Left colon (tissue), 2 donors: ENCODE measurements at places on chromosomes 2 and 18. TPM values are rescaled to one million over a fixed set of nuclear protein-coding genes. Genes with fewer than 3 reads are reported as not detected.

RFX8 gene
- not detected for total RNA-seq

CRYGC gene
- total RNA-seq: not detected

B3GNT7 gene
- total RNA-seq: 110 TPM

PKDCC gene
- 74.0 TPM for total RNA-seq

DNA sequence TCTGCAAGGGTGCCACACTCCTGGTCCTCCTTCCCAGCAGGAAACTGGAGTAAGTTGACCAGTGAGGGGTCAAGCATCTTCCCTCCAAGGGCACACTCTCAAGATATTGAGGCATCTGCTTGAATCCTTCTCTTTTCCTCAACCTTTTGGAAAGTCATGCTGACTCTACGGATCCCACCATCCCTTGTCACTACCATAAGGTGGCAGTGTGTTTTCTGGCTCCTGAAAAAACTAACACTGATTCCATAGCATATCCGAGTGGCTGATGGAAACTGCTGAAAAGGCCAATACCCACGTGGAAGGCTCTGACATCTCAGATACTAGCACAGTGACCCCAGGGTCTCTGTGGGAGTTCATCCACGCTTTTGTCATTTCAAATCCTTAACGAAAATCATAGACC lies 37.1 kb downstream of the GPR45 start:
- no peak for DNase-seq

GRCh38 chr2:14401873-14402272 lies 230.6 kb upstream of the LRATD1 start:
- DNase-seq: no peak

- no peak for DNase-seq
Measured at GRCh38 chr2:137232076-137232475, 466.7 kb downstream of the THSD7B start.

- DNase-seq: no peak
Measured at GRCh38 chr2:66447677-66448076, 12.8 kb downstream of the MEIS1 start.

GRCh38 chr2:144253743-144254142 lies 266.2 kb downstream of the ZEB2 start:
- no peak for DNase-seq

DNA sequence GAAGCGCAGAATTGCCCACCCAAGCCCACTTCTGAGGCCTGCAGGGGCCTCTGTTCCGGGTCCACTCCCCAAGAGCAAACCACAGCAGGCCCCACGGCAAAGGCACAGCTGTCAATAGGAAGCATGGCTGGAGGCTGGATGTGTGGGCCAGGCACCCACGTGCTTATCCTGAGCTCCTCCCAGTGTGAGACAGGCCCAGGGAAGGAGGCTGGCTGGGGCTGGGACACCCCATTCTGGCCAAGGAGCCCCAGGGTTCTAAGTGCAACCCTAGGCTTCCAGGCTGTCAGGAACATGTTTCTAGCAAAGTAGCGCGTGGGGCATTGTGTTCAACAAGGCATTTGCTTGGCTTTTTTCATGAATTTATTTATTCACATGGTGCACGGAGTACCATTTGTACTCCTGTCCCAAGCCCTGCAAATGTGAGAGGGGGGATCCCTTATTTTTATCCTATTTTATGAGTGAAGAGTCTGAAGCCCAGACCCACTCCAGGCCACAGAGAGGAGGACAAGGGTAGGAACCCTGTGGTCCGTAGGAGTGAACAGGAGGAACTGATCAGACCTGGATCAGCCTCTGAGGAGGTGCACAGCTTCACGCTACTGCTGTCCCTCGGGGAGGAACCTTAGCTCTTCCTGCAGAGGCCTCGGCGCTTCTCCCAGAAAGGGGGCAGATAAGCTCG lies 6.1 kb upstream of the RAB17 start:
- no peak for DNase-seq

DNA sequence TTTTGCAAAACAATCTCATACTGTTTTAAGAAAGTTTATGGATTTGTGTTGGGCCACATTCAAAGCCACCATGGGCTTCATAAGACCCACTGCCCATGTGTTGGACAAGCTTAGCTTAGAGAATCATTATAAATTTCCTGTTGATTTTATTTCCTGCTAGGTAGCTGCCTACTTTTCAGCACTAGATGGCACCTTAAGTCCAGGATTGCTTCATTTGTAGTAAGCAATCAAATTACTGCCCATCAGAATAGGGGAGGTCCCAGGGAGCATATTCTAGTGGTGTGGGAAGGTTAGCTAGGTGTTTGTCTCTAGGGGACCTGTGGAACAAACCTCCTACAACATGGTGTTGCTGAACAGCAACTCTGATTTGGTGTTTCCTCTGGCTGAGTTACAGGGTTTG lies 11.0 kb upstream of the DCDC2C start:
- no peak for DNase-seq

DNA sequence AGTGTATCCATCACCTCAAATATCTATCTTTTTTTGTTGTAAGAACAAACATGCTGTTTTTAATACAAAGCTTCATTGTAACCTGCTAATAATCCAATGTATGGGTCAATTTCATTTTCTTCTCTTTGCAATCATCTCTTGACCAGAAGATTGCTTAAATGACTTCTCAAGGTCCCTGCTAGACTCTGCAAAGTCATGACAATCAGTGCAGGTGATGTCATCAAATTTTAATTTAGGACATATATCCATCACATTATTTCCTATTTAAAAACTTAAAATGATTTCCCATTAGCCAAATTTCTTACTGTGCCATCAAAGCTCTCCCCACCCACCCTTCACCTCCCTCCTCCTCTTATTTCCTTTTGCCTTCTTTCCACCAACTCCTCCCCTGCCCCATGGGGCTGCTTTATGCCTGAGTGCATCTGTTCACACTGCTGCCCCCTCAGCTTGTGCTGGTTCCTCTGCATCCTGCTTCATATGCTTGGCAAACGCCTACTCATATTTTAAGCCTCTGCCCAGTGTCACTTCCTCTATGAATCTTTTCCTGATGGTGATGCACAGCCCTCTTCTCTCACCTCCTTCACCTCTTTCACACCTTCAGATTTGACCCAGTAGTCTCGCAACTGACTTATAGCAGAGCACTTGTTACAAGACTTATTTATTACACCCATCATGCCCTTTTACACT lies 20.3 kb downstream of the PLEK start:
- no peak for DNase-seq

DNA sequence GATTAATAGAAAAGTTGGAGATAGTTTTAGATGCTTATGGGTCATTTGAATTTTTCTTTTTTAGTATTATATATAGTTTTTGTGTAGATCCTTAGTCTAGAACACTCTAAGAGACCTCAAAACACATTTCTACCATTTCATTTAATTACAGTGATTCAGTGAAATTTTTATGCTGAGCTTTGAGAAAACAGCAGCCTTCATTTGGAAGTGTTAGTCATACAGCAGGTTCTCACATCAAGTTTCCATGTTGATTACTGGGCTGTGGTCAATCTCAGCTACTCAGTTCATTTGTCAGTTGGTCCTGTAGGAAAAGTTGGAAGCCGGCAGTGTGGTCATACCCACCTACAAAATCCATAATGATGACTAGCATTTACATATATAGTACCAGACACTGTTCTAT lies 37.9 kb downstream of the MAP3K19 start:
- no peak for DNase-seq

- DNase-seq: no peak
Measured at GRCh38 chr2:144364944-144365738, 154.8 kb downstream of the ZEB2 start.

- no peak for DNase-seq
Measured at GRCh38 chr2:6067806-6068205, 375.6 kb downstream of the SOX11 start.

GRCh38 chr2:18399601-18400000 lies 160.9 kb downstream of the RDH14 start:
- no peak for DNase-seq

GRCh38 chr18:9947248-9947647 lies 33.4 kb downstream of the VAPA start:
- DNase-seq: no peak

- no peak for DNase-seq
Measured at GRCh38 chr2:223901854-223902253, 43.3 kb downstream of the WDFY1 start.
